Airway epithelial cell (primary cell): ENCODE measurements at places on chromosomes 5 and 9. TPM values are rescaled to one million over a fixed set of nuclear protein-coding genes. Genes with fewer than 3 reads are reported as not detected.

Gene F12
- total RNA-seq: 14.4 and 19.6 TPM in 2 replicates

Gene KIF3A
- 5.1 and 8.6 TPM in 2 replicates for total RNA-seq

Gene C5orf52
- total RNA-seq: not detected in 2 replicates

Gene RPS14
- total RNA-seq: 3,217 and 4,159 TPM in 2 replicates

Gene SHOC1
- 0.07 and 0.19 TPM in 2 replicates for total RNA-seq

Gene SPATA6L
- total RNA-seq: 0.23 and 1.1 TPM in 2 replicates

Gene GCNT4
- 1.3 and 3.1 TPM in 2 replicates for total RNA-seq

Gene PGM5
- 0.05 TPM in 1 of 2 replicates, not detected in the other for total RNA-seq

Gene SLC44A1
- 12.6 and 17.8 TPM in 2 replicates for total RNA-seq

Gene ZNF618
- total RNA-seq: 8.0 and 9.0 TPM in 2 replicates

Gene INSL6
- not detected in 2 replicates for total RNA-seq

Gene LCN10
- total RNA-seq: not detected in 2 replicates

Gene TMEFF1
- total RNA-seq: 0.74 and 0.99 TPM in 2 replicates

Gene BHMT2
- total RNA-seq: not detected in 2 replicates

Gene IFNA10
- total RNA-seq: not detected in 2 replicates

Gene SPINK6
- 5.9 and 10.8 TPM in 2 replicates for total RNA-seq

Gene STPG3
- not detected in 2 replicates for total RNA-seq

Gene PITX1
- 151 and 181 TPM in 2 replicates for total RNA-seq

Gene VLDLR
- 11.8 and 15.2 TPM in 2 replicates for total RNA-seq

Gene MZB1
- not detected in 2 replicates for total RNA-seq

Gene CFAP157
- not detected in 2 replicates for total RNA-seq

Gene FBLL1
- total RNA-seq: not detected in 2 replicates

Gene ALAD
- 5.1 and 9.9 TPM in 2 replicates for total RNA-seq

Gene ARL14EPL
- not detected in 2 replicates for total RNA-seq

Gene FOXD4L3
- total RNA-seq: not detected in 2 replicates

Gene CBY3
- not detected in 2 replicates for total RNA-seq

Gene RNF224
- total RNA-seq: 0.35 and 0.70 TPM in 2 replicates

Gene PTGDS
- not detected in 2 replicates for total RNA-seq

Gene LCN12
- total RNA-seq: not detected in 2 replicates

Gene DIPK1B
- total RNA-seq: 5.3 and 5.5 TPM in 2 replicates

Gene OBP2B
- total RNA-seq: not detected in 2 replicates

Gene RNF14
- 31.8 and 41.9 TPM in 2 replicates for total RNA-seq

Gene HAVCR2
- not detected in 2 replicates for total RNA-seq

Gene DMRT3
- total RNA-seq: not detected in 2 replicates

Gene IER5L
- 39.1 and 52.2 TPM in 2 replicates for total RNA-seq

Gene ZNF300
- total RNA-seq: 3.7 and 4.0 TPM in 2 replicates

Gene DMRTA1
- 2.0 and 2.4 TPM in 2 replicates for total RNA-seq

Gene IFNA2
- total RNA-seq: not detected in 2 replicates
